Left ventricle myocardium inferior (tissue), 1 donor: ENCODE measurements at places on chromosomes 7 and 10. TPM values are rescaled to one million over a fixed set of nuclear protein-coding genes. Genes with fewer than 3 reads are reported as not detected.

- no peak overlapping the region for H3K27ac ChIP-seq
- no peaks in the 10 kb centered on the region for H3K36me3 ChIP-seq
- no peak overlapping the region for H3K4me3 ChIP-seq
- no peak for DNase-seq
Observed at GRCh38 chr7:15915686-15916293, 229.3 kb upstream of the MEOX2 start.

DNA sequence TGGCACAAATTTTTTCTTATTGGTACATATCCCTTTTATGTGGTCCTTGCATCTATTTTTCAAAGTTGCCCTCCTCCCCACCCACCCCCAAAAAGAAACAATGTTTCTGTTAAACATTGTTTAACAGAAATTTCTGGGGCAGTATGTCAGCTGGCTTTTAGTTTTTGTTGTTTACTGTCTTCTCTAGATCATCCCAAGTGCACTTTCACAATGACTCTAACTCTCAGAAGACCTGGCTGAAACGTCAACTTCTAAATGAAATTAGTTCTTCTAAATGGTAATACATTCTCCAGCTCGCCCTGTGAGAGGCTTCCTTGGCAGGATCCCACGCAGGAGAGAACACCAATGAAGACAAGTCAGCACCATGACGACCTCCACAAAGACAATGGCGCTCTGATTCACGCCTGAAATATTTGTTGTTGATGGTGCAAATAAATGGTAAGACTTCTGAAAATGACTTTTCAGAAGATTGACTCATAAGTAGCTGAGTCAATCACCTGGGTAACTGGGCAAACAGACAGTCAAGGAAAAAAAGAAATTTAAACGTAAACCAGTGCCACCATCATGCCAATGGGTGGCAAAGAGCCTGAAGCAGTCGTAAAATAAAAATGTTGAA, 293.7 kb downstream of the FZD1 start:
- no peak overlapping the region for H3K4me3 ChIP-seq
- H3K36me3 ChIP-seq: no peaks in the 10 kb centered on the region
- no peak for DNase-seq
- no peaks in the 10 kb centered on the region for H3K4me1 ChIP-seq

DNA sequence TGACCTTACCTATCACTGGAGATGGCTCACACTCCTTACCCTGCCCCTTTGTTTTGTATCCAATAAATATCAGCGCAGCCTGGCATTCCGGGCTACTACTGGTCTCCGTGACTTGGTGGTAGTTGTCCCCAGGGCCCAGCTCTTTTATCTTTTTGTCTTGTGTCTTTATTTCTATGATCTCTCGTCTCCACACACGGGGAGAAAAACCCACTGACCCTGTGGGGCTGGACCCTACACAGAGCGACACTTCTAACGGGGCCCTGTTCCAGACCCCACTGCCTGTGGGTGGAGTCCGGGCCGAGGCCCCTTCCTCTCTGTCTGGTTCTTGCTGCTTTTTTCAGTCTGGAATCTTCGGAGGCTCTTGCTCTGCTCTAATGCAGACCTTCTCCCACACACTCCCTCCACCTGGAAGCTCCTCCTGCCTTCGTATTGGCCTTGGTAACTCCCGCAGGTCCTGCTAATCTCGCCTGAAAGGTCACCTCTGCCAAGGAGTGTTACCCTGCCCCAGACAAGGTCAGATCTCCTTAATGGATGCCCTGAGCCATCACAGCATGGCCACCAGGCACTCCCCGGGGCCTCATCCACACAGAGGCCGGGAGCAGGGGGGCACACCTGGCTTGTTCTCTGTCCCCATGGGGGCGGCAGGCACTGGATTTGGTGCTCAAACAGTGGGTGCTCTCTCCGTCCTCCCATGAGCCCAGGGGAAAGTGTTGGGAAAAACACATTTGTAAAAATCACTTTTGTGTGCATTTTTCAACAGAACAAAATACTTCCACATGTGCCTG, 531.7 kb downstream of the PTPRN2 start:
- H3K27me3 ChIP-seq: peaks cover 24% of the 10 kb centered on the region
- no peak for DNase-seq

DNA sequence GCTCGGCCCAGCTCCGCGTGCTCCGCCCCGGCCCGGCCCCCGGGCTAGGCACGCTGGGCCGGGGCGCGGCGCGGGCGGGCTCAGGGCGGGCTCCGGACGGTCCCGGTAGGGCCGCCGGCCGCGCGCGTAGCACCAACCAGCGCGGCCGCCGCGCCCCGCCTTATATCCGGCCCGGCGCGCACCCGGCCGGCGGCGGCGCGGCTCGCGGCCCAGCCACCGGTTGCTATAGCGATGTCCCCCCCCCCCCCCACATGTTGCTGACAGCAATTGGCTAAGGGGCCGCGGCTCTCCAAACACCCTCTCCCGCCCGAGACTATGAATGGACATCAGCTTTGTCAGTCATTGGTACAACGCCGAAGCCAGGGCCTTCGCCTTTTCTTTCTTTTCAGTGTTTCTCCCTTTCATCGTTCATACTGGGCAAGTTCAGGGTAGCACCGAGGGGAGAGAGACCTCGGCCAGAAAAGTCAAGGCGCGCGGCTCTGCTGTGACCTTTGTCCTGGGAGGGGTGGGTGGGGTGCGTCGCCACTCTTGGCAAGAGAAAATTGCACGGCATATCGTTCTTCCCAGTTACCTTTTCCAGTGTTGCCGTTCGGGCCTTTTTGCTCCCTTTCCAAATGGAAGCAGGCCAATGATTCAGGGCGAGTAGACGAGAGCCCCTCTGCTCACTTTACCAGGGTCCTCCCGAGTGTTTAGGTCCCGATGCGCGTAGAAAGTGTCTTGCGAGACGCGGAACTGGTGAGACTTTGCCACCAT, 354.2 kb downstream of the DNAJB6 start:
- H3K27ac ChIP-seq: peak overlapping the region; percentile 40
- peaks cover 52% of the 10 kb centered on the region for H3K4me1 ChIP-seq
- DNase-seq: peak; percentile 67
- H3K27me3 ChIP-seq: peaks cover 94% of the 10 kb centered on the region
- no peaks in the 10 kb centered on the region for H3K36me3 ChIP-seq

- no peaks in the 10 kb centered on the region for H3K36me3 ChIP-seq
- no peak overlapping the region for H3K4me3 ChIP-seq
- no peaks in the 10 kb centered on the region for H3K27me3 ChIP-seq
- peaks cover 67% of the 10 kb centered on the region for H3K4me1 ChIP-seq
Observed at GRCh38 chr7:33043501-33044400, 18.8 kb downstream of the NT5C3A start.

DNA sequence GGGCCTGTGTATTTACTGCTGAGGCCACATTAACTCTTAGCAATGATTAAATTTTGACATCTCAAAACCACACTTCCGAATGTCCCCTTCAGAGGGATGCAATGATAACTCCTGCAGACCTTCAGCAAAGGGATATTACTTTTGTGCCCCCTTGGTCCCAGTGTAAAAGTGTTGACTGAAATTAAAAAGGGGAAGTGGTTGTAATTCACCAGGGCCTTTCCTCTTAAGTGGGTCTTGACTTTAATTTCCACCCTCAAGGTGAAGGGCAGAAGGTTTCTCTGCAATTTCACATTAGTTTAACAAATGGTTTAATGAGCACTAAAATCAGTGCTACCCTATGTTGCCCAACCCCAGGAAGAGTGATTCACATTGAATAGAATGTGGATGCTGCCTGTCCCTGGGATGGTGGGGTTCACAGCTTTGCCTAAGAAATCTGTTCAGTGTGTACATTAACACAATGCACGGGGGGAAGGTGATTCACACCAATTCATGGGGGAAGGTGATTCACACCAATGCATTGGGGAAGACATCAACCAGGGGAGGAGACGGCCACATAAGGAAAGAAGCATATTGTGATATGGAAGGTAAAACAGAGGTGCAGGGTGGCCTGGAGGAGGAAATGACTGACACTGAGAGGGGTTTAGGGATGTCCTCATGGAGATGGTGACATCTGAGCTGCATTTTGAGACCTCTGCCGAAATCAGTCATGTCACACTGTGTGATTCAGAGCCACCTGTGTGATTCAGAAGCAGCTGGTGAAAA, 19.4 kb upstream of the TNS3 start:
- no peak for DNase-seq
- no peak overlapping the region for H3K4me3 ChIP-seq
- H3K27ac ChIP-seq: no peak overlapping the region
- H3K4me1 ChIP-seq: peaks cover 14% of the 10 kb centered on the region
- no peaks in the 10 kb centered on the region for H3K36me3 ChIP-seq
- no peaks in the 10 kb centered on the region for H3K27me3 ChIP-seq

- peak overlapping the region; percentile 16 for H3K27ac ChIP-seq
- peak; percentile 63 for DNase-seq
- H3K4me1 ChIP-seq: peaks cover 31% of the 10 kb centered on the region
Observed at GRCh38 chr7:1919539-1920265, 249.6 kb downstream of the ELFN1 start.

GRCh38 chr10:97059006-97059871, 126.5 kb downstream of the SLIT1 start:
- H3K4me1 ChIP-seq: no peaks in the 10 kb centered on the region
- peaks cover under 1% of the 10 kb centered on the region for H3K27me3 ChIP-seq
- DNase-seq: no peak
- no peaks in the 10 kb centered on the region for H3K36me3 ChIP-seq
- H3K27ac ChIP-seq: no peak overlapping the region

DNA sequence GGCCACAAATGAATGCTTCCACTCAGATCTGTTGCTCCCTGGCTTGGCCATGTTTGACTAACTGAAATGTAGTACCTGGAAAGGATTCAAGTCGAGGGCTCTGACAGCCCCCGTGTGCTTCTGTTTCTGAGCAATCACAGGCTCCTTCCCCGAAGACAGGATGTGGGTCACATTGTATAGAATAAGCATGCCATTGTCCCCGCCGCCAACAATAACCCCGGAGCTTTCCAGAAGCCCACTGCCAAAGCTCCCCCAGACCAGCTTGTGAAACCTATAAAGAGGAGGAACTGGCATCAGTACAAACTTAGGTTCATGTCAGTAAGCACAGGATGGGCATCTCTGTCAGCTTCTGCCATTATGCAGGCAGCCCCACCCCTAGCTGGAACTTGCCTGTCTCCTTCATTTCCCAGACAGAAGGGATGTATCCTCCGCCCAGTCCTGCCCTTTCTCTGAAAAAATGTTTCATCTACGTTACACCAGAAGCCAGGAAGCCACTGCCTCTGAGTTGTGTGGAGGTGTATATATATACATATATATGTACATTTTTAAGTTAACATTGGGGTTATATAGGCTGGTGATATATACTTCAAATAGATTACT, 10.3 kb downstream of the SEC31B start:
- H3K4me3 ChIP-seq: no peak overlapping the region
- H3K27ac ChIP-seq: no peak overlapping the region
- DNase-seq: no peak
- H3K36me3 ChIP-seq: peaks cover 82% of the 10 kb centered on the region

GRCh38 chr7:86598311-86598710, 45.4 kb upstream of the GRM3 start:
- H3K27me3 ChIP-seq: no peaks in the 10 kb centered on the region
- H3K36me3 ChIP-seq: no peaks in the 10 kb centered on the region
- no peak overlapping the region for H3K4me3 ChIP-seq
- H3K27ac ChIP-seq: no peak overlapping the region
- DNase-seq: no peak
- no peaks in the 10 kb centered on the region for H3K4me1 ChIP-seq

DNA sequence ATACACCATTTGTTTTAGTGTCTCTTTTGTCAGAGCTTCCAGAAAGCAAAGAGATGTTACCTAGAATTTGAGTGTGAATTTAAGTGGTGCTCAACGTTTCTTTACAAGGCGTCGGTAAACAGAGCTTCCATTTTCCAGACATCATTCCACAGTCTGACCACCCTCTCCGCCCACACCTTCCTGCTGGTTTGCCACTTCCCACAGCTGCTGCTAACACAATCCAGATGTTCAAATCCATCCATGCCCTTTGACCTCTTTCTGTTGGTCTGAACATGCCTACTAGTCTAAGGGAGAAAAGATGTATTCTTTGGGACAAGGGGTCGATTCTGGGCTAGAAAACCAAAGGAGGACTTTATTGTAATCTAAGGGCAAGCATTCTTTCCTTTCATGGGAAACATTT, 86.1 kb downstream of the FAM107B start:
- DNase-seq: no peak
- H3K4me1 ChIP-seq: no peaks in the 10 kb centered on the region
- H3K36me3 ChIP-seq: no peaks in the 10 kb centered on the region
- H3K4me3 ChIP-seq: no peak overlapping the region

- no peak overlapping the region for H3K27ac ChIP-seq
- no peak overlapping the region for H3K4me3 ChIP-seq
- no peaks in the 10 kb centered on the region for H3K27me3 ChIP-seq
- no peak for DNase-seq
- no peaks in the 10 kb centered on the region for H3K36me3 ChIP-seq
- no peaks in the 10 kb centered on the region for H3K4me1 ChIP-seq
Observed at GRCh38 chr10:30158325-30158960, 99.1 kb upstream of the JCAD start.

GRCh38 chr10:34492081-34492480, 323.0 kb downstream of the PARD3 start:
- peaks cover 10% of the 10 kb centered on the region for H3K4me1 ChIP-seq
- no peaks in the 10 kb centered on the region for H3K36me3 ChIP-seq
- DNase-seq: no peak
- no peak overlapping the region for H3K27ac ChIP-seq
- no peaks in the 10 kb centered on the region for H3K27me3 ChIP-seq

GRCh38 chr7:11702938-11703337, 129.1 kb downstream of the THSD7A start:
- no peaks in the 10 kb centered on the region for H3K36me3 ChIP-seq
- no peak for DNase-seq
- H3K4me1 ChIP-seq: peaks cover 11% of the 10 kb centered on the region
- H3K4me3 ChIP-seq: no peak overlapping the region

GRCh38 chr10:116521424-116522290, 24.1 kb upstream of the PNLIP start:
- H3K4me1 ChIP-seq: no peaks in the 10 kb centered on the region
- DNase-seq: no peak
- peaks cover 38% of the 10 kb centered on the region for H3K27me3 ChIP-seq
- H3K27ac ChIP-seq: no peak overlapping the region

GRCh38 chr7:5526100-5526905, 102.7 kb upstream of the TNRC18 start:
- H3K27me3 ChIP-seq: no peaks in the 10 kb centered on the region
- peaks cover 53% of the 10 kb centered on the region for H3K36me3 ChIP-seq
- peak; percentile 59 for DNase-seq

GRCh38 chr10:76073524-76073923, 642.1 kb downstream of the LRMDA start:
- H3K27ac ChIP-seq: no peak overlapping the region
- H3K4me3 ChIP-seq: no peak overlapping the region
- H3K27me3 ChIP-seq: no peaks in the 10 kb centered on the region
- DNase-seq: no peak

LRRC4 gene
- 4.4 TPM for total RNA-seq

TMEM229A gene
- not detected for total RNA-seq

NUTM2E gene
- total RNA-seq: not detected

TSPAN14 gene
- 33.4 TPM for total RNA-seq

SH2B2 gene
- 1.0 TPM for total RNA-seq

TFEC gene
- total RNA-seq: 1.7 TPM

CPXM2 gene
- 4.5 TPM for total RNA-seq

STX1A gene
- total RNA-seq: 2.9 TPM

SUN3 gene
- total RNA-seq: not detected

POMZP3 gene
- total RNA-seq: 7.8 TPM

MUC3A gene
- total RNA-seq: 0.19 TPM

KCP gene
- 0.19 TPM for total RNA-seq
